Neural progenitor cell (in vitro differentiated cells): ENCODE measurements at places on chromosomes 1 and 21. TPM values are rescaled to one million over a fixed set of nuclear protein-coding genes. Genes with fewer than 3 reads are reported as not detected.

The MRPL24 gene
- 21.4 and 24.7 TPM in 2 replicates for total RNA-seq

The ARHGAP30 gene
- total RNA-seq = 0.06 TPM in 1 of 2 replicates, not detected in the other

The FLG2 gene
- not detected in 2 replicates for total RNA-seq

The TLR5 gene
- total RNA-seq = 0.30 and 0.68 TPM in 2 replicates

The LRRN2 gene
- total RNA-seq = 1.9 and 7.2 TPM in 2 replicates

The NUAK2 gene
- 29.4 and 56.2 TPM in 2 replicates for total RNA-seq

The PRAMEF7 gene
- not detected in 2 replicates for total RNA-seq

The WNT3A gene
- total RNA-seq = 0.12 TPM in 1 of 2 replicates, not detected in the other

The SPRR2D gene
- total RNA-seq = not detected in 2 replicates

The AIRE gene
- not detected in 2 replicates for total RNA-seq

The CHML gene
- total RNA-seq = 31.4 and 43.6 TPM in 2 replicates

The RSPH1 gene
- total RNA-seq = 0.04 and 0.34 TPM in 2 replicates

The GUCA2A gene
- not detected in 2 replicates for total RNA-seq

The CDC20 gene
- 164 and 261 TPM in 2 replicates for total RNA-seq

The DUSP12 gene
- 66.5 and 81.1 TPM in 2 replicates for total RNA-seq

The TMEM269 gene
- 0.31 and 0.47 TPM in 2 replicates for total RNA-seq

The MINDY1 gene
- 8.5 and 15.8 TPM in 2 replicates for total RNA-seq

The RCAN3 gene
- total RNA-seq = 7.5 and 9.3 TPM in 2 replicates

The CHI3L1 gene
- 0.95 and 1.7 TPM in 2 replicates for total RNA-seq

The WASF2 gene
- 31.4 and 35.0 TPM in 2 replicates for total RNA-seq

The UBE2U gene
- total RNA-seq = not detected in 2 replicates

The RNF2 gene
- total RNA-seq = 54.5 and 81.2 TPM in 2 replicates

The NPL gene
- 1.3 and 3.4 TPM in 2 replicates for total RNA-seq

The SARS1 gene
- total RNA-seq = 118 and 128 TPM in 2 replicates

The TNFRSF4 gene
- total RNA-seq = 0.09 TPM in 1 of 2 replicates, not detected in the other

The TTC22 gene
- not detected in 2 replicates for total RNA-seq

The KRTAP12-2 gene
- total RNA-seq = not detected in 2 replicates

The LCE1B gene
- total RNA-seq = not detected in 2 replicates

The AK4 gene
- 28.8 and 31.5 TPM in 2 replicates for total RNA-seq

The CYP4Z1 gene
- total RNA-seq = not detected in 2 replicates

The TCHH gene
- total RNA-seq = 0.03 and 0.07 TPM in 2 replicates

The KDF1 gene
- 1.1 TPM in 1 of 2 replicates, not detected in the other for total RNA-seq

The SHISAL2A gene
- total RNA-seq = 0.11 and 0.87 TPM in 2 replicates

The CD53 gene
- total RNA-seq = not detected in 2 replicates

The SAMD11 gene
- total RNA-seq = 0.15 TPM in 1 of 2 replicates, not detected in the other

The FBLIM1 gene
- total RNA-seq = 4.7 and 13.0 TPM in 2 replicates

The DIRAS3 gene
- total RNA-seq = 0.12 and 1.3 TPM in 2 replicates

The CR1L gene
- total RNA-seq = not detected in 2 replicates

The CD1B gene
- not detected in 2 replicates for total RNA-seq

The EPB41 gene
- total RNA-seq = 157 and 211 TPM in 2 replicates

The TOR3A gene
- 17.3 and 18.2 TPM in 2 replicates for total RNA-seq

The RNU11 gene
- not detected in 2 replicates for total RNA-seq

The KRTAP19-3 gene
- not detected in 2 replicates for total RNA-seq

The FCRL6 gene
- not detected in 2 replicates for total RNA-seq

The AJAP1 gene
- 0.19 and 0.21 TPM in 2 replicates for total RNA-seq

The CBR1 gene
- total RNA-seq = 24.9 and 38.9 TPM in 2 replicates

The KRTAP7-1 gene
- total RNA-seq = not detected in 2 replicates

The AADACL3 gene
- not detected in 2 replicates for total RNA-seq

The DEGS1 gene
- total RNA-seq = 47.4 and 91.2 TPM in 2 replicates

The BLACAT1 gene
- total RNA-seq = 13.9 and 25.7 TPM in 2 replicates

The NTMT2 gene
- not detected in 2 replicates for total RNA-seq
